Stimulated activated CD4-positive, alpha-beta T cell treated with anti-CD3 and anti-CD28 coated beads, Interleukin-12 subunit alpha, Interleukin-12 subunit beta, amount 100 ng/mL, for 24 hours (primary cell): ENCODE measurements at places on chromosomes 13 and 19.

DNA sequence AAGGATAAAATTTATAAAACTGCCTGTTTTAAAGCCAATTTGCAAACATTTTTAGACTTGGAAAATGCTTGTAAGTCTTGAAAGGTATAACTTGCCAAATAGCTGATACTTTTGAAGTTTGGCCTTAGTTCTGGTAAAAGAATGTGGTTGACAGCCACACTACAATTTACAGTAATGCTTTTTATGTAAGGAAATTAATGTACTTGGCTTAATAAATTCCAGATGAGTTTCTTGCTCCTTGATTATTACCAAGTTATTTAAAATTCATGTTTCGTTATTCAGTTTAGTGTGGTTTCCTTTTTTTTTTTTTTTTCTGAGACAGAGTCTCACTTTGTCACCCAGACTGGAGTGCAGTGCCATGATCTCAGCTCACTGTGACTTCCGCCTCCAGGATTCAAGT is 14.9 kb downstream of the LMO7 start:
- DNase-seq: no peak

- no peak for DNase-seq
Observed at GRCh38 chr13:38826182-38826813, 139.4 kb downstream of the FREM2 start.

DNA sequence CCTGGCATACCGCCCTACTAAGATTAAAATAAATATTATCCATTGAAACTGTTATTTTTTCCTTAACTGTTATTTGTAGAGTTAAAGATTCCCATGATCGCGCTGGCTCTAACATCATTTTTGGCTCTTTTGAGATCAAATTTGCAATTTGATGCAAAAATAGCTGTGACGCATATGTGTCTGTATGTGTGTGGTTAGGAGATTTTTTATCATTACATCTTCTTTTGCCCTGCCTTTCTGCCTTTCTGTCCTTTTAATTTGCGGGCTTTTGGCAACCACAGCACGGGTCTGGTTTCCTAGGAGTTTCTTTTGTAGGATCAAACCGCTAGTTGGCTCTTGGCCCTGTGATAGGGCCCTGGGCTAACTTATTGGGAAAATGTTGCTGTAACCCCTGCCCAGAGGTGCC is 37.3 kb upstream of the ALOX5AP start:
- DNase-seq: no peak

DNA sequence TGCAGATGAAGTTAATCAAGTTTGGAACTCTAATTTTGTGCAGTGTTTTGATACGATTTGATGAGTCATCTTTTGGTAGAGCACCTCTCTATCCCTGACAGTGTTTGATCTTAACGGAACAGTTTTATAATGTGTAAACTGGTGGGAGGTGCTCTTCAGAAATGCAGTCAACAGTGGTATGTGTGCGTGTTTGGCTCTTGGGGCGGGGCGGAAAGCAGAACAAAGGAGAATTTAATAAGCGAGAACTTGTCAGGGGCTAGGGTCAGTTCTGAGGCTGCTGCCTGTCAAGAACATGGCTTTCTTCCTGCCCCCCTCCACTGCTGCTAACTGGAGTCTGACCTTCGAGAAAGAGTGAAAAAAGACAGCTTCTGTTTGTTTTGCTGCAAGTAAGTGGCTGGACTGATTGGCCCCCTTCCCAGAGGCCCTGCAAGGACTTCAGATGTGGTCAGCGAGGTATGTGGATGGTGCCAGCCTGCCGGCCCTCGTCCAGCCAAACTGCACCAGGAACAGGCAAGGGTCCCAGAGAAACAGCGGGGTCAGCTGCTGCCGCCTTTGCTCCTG is 40.8 kb downstream of the BBC3 start:
- DNase-seq: peak; percentile 41

GRCh38 chr13:102302534-102302933 is 99.3 kb downstream of the FGF14 start:
- no peak for DNase-seq

DNA sequence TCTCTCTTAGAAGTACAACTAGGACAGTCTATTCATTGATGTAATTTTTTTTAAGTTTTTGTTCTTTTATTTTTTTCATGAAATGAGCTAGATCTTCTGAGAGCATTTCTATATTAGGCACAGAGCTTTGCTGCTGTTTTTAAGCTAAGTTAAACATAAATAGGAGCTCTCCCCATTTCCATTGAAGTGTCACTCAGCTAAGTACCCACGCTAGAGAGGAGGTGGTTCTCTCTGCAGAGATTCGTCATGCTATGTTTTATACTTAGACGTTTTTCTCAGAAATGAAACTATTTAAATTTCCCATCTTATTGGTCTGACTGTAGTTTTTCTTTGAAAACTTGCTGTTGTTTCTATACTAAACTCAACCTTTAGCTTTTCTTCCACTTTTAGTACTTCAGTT is 271.5 kb downstream of the PCDH9 start:
- no peak for DNase-seq

DNA sequence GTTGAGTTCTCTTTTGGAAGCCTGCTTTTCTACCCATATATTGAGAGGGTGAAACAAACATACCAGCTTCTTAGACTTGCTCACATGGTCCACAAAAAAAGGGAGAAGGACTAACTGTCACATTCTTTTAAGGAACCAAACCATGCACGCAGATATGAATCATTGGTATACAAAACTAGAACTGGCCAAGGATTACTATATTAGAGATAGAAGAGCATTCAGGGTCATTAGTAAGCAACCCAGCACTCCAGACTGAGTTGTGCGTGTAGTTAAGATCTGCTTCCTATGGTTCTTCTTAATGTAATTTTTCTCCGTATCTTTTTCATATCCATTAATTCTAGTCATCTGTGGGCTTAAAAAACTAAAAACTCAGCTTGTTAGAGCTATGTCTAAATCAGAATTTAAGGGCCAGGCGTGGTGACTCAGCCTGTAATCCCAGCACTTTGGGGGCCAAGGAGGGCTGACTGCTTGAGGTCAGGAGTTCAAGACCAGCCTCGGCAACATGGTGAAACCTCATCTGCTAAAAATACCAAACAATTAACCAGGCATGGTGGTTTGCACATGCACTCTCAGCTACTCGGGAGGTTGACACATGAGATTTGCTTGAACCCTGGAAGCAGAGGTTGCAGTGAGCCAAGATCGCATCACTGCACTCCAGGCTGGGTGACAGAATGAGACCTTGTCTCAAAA is 19.6 kb downstream of the ALG5 start:
- DNase-seq: no peak

- DNase-seq: no peak
Observed at GRCh38 chr13:106445996-106446395, 89.5 kb downstream of the EFNB2 start.

- no peak for DNase-seq
Observed at GRCh38 chr19:42021185-42021584, 27.2 kb upstream of the ATP1A3 start.
